ENCODE measurements at places on chromosomes 11 and 22.
A peak's percentile ranks its signal among the peaks of the same experiment; 100 is the strongest.

- DNase-seq: peak; percentile 23
Measured at GRCh38 chr22:44127356-44127755, 53.4 kb upstream of the PARVG start.

DNA sequence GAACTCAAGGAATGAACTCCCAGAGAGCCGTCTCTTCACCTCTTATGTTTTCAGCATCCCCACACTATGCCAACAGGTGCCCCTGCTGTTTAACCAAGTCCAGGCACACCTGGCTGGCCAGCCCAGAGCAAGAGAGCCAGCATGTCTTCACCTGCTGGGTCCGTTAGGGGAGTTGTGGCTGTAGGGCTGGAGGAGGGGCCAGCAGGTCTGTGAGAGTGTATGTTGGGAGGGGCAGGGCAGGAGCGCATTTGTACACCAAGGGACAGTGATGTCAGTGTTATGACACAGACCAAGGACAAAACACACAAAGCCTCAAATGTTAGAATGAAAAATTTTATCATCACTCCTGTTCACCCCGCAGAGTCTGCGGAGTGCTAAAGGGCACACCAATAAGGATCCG is 5.8 kb downstream of the PATZ1 start:
- DNase-seq: no peak

- no peak for DNase-seq
Measured at GRCh38 chr11:29227811-29228210, 789.0 kb downstream of the KCNA4 start.

DNA sequence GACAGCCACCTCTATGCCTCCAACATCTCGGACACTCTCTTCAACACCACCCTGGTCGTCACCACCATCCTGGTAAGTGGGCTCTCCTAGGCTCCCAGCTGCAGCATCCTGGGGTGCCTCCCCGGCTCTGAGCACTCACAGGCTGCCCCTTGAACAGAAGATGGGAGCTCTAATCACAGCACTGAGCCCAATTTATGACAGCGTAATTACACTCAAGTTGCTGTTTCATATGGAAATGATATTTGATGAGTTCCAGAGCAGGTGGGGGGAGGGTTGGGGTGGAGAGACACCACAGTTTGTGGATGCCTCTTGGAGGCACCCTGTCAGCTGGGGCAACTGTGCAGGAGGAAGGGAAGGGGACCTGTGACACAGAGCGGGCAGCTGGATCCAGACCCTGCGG is 125.3 kb upstream of the TBCEL start:
- DNase-seq: no peak

- DNase-seq: no peak
Measured at GRCh38 chr11:47950396-47950795, 30.0 kb upstream of the PTPRJ start.

DNA sequence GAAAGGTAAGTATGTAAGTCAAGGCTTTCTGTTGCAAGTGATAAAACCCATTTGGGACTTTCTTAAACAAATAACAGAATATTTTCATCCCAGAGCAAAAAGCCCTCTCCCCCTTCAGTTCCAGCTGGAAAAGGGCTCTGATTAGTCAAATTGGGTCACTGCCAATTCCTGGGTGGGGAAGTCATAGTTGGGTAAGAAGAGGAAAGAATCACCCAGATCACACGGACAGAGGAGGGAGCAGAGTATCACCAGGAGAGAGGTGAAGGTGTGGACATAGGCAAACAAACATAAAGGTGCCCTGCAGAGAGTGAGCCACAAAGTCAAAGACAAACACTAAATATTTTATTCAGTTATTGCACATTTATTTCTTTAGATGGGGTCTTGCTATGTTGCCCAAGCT is 36.3 kb upstream of the SORL1 start:
- no peak for DNase-seq

DNA sequence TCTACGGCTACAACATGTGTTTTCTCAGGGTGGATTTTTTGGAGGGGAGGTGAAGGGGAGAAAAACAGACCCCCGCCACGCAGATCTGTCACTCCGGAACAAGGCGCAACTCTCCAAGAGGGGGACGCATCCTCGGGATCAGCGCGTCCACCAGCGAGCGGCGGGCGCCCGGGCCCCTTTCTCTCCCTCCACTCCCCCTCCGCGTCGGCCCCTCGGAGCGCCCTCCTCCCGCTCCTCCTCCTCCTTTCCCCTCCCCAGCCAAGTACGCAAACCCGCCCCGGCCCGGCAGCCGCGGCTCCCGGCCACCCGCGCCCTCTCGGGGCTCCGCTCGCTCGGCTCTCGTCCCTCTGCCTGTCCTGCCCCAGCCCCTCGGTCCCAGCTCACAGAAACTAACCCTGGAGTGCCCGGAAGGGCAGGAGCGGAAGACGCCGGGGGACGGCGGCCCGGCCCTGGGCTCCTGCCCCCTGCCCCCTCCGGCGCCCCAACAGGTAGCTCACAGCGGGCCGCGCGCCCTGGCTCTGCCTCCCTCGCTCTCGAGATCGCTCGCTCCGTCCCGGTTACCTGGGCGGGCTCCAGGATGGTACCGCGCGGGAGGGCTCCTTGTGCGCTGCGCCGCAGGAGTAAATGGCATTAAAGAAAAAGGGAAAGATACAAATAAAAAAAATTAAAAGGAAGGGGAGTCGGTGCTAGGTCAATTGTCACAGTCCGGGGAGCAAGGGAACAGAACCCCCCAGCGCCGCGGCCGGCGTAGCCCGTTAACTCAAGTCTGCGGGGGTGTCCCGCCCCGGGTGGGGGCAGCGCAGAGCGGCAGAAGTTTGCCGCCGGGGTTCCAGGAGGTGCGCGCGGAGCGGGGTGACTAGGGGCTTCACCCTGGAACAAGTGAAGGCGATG is 131.4 kb upstream of the C11orf58 start:
- DNase-seq: peak; percentile 85

GRCh38 chr11:83191986-83192385 is 1.5 kb upstream of the ANKRD42 start:
- DNase-seq: no peak

DNA sequence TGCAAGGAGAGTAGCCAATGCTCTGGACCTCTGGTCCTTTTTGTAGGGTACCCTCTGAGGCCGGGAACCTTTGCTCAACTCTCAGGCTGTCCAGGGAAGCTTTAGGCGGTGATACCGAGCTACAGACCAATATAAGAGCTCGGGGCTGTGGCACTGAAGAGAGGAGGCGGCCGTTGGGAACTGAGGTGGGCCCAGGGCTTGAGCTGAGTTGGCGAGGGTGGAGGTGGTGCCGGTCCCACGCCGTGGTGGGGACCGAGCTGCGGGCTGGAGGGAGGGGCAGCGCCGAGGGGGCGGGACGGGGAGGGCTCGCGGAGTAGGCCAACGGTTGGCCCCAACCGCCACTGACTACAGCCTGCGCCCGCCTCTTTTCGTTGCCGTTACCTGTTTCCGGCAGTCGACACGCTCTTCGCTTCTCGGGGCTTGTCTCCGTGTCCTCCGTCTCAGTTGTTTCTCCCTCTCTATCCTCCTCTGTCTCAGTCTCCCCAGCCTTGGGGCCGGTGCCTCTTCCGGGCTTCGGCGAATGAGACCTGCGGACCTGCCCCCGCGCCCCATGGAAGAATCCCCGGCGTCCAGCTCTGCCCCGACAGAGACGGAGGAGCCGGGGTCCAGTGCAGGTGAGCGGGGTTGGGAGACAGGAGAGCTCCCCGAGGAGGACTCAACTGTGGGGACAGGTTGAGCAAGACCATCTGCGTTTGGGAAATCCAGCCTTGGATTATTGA is at the start of gene NEU3:
NEU3 (plus strand) TSS at position 393 of the 719 bp plus-strand sequence; CDS start at position 521, 128 bp downstream.
- peak; percentile 67 for DNase-seq

- DNase-seq: no peak
Measured at GRCh38 chr22:24685531-24686190, 82.7 kb downstream of the GGT1 start.

GRCh38 chr11:112179601-112180000 is 4.3 kb downstream of the BCO2 start:
- DNase-seq: no peak

GRCh38 chr11:8956860-8957259 is 7.4 kb downstream of the TMEM9B start:
- no peak for DNase-seq

DNA sequence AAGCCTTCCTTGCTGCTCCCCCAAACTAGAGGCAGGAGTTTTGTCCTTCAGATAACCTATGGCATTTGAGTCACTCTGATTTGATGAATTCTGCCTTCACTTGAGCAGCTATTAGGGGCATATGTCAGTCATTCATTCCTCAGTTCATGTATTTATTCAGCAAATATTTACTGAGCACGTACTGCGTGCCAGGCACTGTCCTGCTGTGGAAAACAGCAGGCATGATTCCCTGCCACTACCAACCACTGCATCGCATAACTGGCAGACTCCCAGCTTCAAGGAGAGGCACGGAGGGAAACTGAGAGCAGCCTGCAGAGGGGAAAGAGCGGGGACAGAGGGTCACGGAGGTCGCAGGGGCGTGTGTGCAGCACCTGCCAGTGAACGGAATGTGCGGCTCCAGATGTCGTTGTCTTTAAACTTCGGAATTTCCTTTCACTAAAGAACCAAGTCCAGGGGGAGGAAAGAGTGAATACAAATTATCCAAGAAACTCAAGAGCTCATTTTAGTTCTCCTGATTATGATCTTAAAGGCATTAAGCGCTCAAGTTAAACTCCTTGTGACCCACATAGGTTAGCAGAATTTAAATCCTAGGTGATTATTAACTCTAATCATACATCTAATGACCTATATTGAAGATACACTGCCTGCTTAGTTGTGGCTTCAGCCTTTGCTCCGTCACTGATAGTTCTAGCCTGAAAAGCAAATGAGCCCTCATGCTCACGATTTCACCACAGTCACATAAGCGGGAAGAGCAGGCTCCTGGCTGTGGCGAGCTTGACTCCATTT is 12.6 kb downstream of the PPARA start:
- no peak for DNase-seq

GRCh38 chr11:128240546-128240945 is 346.8 kb downstream of the ETS1 start:
- DNase-seq: no peak

DNA sequence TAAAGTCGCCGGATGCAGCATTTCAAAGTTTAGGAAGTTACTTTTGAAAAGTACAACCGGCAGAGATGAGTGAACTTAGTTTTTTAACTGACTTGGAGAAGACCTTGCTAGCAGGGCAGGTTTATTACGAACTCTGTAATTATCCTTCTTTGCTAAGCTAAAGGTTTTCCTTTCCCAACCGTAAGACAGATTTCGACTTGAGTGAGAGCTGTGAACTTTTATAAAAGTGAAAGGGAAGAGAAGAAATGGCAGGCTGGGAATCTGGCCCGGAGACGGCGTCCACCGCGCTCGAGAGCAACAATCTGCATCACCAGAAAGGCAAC is 659 bp upstream of the TEAD1 start:
- DNase-seq: no peak

- no peak for DNase-seq
Measured at GRCh38 chr22:39138357-39138997, 14.0 kb downstream of the CBX7 start.

DNA sequence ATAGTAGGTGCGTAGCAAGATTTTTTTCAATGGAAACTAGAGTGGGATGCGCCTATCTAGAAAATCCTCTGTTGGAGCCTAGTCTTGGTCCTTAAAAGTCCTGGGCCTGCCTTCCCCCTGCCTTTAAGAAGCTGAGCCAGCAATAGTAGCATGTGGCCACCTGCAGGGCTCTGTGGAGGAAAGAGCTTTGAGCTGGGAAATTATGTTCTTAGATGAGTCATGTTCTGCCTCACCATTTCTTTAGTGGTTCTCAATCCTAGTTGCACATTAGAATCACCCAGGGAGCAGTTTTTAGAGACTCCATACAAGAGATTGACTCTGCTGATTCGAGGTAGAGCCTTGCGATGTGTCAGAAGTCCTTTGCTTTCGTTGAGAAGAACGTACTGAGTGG is 133.5 kb downstream of the COMMD9 start:
- no peak for DNase-seq

DNA sequence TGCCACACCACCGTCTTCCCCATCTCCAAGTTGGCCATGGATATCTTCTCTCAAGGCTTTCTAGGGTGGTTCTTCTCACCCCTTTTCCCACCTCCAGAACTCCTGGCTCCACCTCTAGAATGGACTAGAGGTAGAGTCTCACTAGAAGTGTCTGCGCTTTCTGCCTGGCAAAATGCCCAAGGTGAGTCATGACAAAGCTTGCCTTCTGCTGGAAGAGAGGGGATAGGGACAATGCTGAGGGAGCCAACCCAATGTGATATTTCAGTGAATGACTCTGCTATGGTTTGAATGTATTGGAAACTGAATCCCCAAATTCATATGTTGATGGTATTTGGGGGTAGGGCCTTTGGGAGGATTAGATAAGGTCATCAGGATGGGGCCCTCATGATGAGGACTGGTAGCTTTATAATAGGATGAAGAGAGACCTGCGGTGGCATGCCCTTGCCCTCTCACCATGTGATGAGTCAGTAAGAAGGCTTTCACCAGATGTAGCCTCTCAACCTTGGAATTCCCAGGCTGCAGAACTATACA is 4.1 kb upstream of the CD82 start:
- no peak for DNase-seq

GRCh38 chr11:65555693-65556231 is 2.4 kb downstream of the LTBP3 start:
- DNase-seq: no peak

GRCh38 chr11:94185416-94186084 is 56.9 kb downstream of the PANX1 start:
- DNase-seq: no peak

GRCh38 chr11:27183672-27184457 is 143.2 kb downstream of the BBOX1 start:
- DNase-seq: peak; percentile 66

GRCh38 chr22:36797911-36798673 is 18.7 kb downstream of the PVALB start:
- DNase-seq: no peak

DNA sequence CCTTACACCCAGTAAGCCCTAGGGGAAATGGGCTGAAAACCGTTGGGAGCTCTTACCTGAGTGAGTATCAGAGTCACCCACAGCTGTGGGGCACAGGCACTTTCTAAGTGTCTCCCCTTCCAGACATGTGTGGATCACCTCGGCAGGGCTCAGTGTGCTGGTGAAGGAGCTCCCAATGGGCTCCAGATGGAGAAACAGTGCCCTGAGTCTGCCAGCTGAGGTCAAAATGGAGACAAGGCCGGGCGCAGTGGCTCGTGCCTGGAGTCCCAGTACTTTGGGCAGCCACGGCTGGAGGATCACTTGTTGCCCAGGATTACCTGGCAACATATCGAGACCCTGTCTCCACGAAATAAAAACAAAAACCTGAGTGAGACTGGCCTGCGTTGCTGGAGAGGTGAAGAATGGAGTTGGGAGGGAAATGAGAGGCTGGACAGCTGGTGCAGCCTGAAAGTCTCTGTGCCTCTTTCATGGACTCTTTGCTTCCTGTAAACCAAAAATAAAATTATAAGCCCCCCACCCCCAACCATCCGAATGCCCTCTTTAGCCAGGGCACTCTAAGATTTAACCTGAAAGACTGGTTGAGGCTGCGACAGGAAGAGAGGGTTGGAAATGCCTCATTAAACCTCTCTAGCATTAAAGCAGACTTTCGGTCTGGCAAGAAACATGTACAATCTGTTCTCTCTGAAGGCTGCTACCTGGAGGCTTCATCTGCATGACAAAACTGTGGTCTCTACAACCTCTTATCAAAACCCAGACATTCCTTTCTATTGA is 111.8 kb downstream of the SNX19 start:
- no peak for DNase-seq

- peak; percentile 38 for DNase-seq
Measured at GRCh38 chr22:35131525-35132000, 65.6 kb downstream of the ISX start.

GRCh38 chr22:19879992-19880785 is 25.5 kb upstream of the GNB1L start:
- peak; percentile 25 for DNase-seq

GRCh38 chr11:71227058-71227659 is 25.2 kb downstream of the SHANK2 start:
- no peak for DNase-seq

GRCh38 chr11:96863520-96863919 is 473.7 kb downstream of the JRKL start:
- DNase-seq: no peak

GRCh38 chr22:36887162-36887561 is 26.3 kb upstream of the CSF2RB start:
- DNase-seq: no peak
